H9 (cell line): ENCODE measurements at places on chromosomes 1 and 21. TPM values are rescaled to one million over a fixed set of nuclear protein-coding genes. Genes with fewer than 3 reads are reported as not detected.

Gene ST6GALNAC5
- total RNA-seq: 3.3 and 3.8 TPM in 2 replicates

Gene CNIH4
- total RNA-seq: 104 and 114 TPM in 2 replicates

Gene GIPC2
- 0.85 and 0.90 TPM in 2 replicates for total RNA-seq

Gene ATF3
- total RNA-seq: 11.3 and 14.7 TPM in 2 replicates

Gene TAGLN2
- 76.7 and 80.5 TPM in 2 replicates for total RNA-seq

- no peak overlapping the region for H3K4me3 ChIP-seq
- peaks cover 3% of the 10 kb centered on the region; the same call in 1 of the 2 replicates for H3K4me1 ChIP-seq
- H3K27ac ChIP-seq: no peak overlapping the region
- H3K27me3 ChIP-seq: no peaks in the 10 kb centered on the region
Measured at GRCh38 chr1:234258071-234258470, 115.2 kb upstream of the COA6 start.

DNA sequence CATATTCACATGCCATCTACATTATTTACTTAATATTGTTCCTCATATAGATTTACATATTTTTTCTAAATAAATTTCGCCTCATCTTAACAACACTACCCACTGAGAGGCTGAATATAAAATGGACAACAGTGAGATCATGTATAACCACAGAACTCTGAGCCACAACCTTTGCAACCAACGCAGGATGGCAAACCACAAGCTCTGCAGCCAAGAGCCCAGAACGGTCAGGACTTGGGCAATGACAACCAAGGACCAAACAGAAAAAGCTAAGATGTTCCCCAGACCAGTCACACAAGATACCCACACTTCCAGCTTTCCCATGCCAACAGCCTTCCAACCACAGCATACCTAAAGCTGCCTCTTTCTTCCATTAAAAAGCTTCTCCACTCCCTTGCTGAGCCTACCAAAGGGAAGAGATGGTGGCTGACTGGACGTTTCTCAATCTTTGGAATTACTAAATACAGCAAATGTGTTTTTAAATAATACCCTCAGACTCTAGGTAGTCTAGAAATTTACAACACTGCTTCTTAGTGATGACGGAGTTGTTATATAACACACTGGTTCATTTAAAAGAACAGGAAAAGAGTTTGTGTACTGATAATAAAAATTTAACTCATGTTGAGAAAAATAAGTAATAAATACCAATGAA lies 117.9 kb downstream of the AKT3 start:
- H3K27ac ChIP-seq: peak overlapping the region; percentile 90
- peaks cover 4% of the 10 kb centered on the region; the same call in 1 of the 2 replicates for H3K36me3 ChIP-seq
- DNase-seq: no peak
- H3K4me3 ChIP-seq: no peak overlapping the region
- H3K4me1 ChIP-seq: peaks cover 11% of the 10 kb centered on the region; the same call in 1 of the 2 replicates

DNA sequence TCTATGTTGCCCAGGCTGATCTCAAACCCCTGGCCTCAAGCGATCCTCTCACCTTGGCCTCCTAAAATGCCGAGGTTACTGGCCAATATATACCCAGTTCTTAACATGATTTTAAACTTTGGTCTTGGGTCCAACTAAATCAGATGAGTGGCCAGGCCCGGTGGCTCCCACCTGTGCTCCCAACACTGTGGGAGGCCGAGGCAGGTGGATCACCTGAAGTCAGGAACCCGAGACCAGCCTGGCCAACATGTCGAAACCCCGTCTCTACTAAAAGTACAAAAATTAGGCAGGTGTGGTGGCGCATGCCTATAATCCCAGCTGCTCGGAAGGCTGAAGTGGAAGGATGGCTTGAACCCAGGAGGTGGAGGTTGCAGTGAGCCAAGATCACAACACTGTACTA lies 29.6 kb downstream of the TOMM20 start:
- H3K4me3 ChIP-seq: no peak overlapping the region
- H3K27ac ChIP-seq: no peak overlapping the region
- H3K36me3 ChIP-seq: no peaks in the 10 kb centered on the region
- no peaks in the 10 kb centered on the region for H3K4me1 ChIP-seq
- no peaks in the 10 kb centered on the region for H3K27me3 ChIP-seq
- no peak for DNase-seq

DNA sequence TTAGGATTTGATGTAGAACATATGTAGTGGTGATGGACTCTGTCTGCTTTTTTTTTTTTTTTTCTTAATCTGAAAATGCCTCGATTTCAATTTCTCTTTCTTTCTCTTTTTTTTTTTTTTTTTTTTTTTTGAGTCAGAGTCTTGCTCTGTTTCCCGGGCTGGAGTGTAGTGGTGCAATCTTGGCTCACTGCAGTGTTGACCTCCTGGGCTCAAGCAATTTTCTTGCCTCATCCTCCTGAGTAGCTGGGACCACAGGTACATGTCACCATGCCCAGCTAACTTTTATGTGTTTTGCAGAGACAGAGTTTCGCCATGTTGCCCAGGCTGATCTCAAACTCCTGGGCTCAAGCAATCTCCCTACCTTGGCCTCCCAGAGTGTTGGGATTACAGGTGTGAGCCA lies 17.4 kb downstream of the MAST2 start:
- no peaks in the 10 kb centered on the region for H3K27me3 ChIP-seq
- no peak overlapping the region for H3K4me3 ChIP-seq
- H3K27ac ChIP-seq: no peak overlapping the region
- H3K36me3 ChIP-seq: peaks cover 25% of the 10 kb centered on the region

DNA sequence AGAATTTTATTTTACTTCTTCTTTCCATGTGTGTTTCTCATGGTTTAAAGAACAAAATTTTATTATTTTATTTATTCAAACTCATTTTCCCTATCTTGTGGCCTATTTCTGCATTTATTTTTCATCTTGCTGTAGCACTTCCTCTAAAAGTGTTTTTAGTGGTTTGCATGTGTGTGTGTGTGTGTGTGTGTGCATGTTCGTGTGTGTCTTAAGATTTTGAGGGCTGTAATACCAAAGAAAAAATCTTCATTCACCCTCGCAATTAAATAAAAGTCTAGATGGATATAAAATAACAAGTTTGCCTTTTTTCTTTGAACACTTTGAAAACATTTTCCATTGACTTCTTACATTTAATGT lies 24.6 kb upstream of the FCRL3 start:
- H3K27me3 ChIP-seq: no peaks in the 10 kb centered on the region
- H3K36me3 ChIP-seq: peaks cover 24% of the 10 kb centered on the region
- no peak overlapping the region for H3K4me3 ChIP-seq
- no peak for DNase-seq

DNA sequence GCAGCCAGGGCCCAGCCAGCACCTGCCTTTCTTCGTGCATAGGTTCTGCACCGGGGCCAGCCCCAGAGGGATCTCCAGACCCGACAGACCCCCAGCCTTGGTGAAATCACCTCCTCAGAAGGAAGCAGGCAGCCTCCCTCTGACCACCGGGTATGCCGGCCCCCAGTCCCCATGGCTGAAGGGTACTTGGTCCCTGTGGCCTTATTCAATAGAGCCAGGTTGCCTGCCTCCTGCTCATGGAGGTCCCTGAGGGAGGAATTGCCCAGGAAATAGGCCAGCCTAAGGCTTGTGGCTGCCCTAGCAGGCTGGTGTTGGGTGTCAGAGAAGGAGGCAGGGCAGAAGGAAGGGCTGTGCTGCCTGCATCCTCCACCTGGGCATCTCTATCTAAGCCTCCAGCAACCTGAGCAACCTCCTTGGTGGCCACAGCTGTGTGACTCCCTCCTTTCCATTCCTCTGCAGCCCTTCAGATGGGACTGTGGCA lies 338.2 kb upstream of the VAMP3 start:
- no peaks in the 10 kb centered on the region for H3K27me3 ChIP-seq
- DNase-seq: no peak
- no peaks in the 10 kb centered on the region for H3K4me1 ChIP-seq
- no peak overlapping the region for H3K4me3 ChIP-seq

GRCh38 chr1:208534599-208534897 lies 290.4 kb upstream of the PLXNA2 start:
- H3K4me3 ChIP-seq: no peak overlapping the region
- no peaks in the 10 kb centered on the region for H3K27me3 ChIP-seq
- H3K36me3 ChIP-seq: no peaks in the 10 kb centered on the region

- H3K4me3 ChIP-seq: no peak overlapping the region
- H3K27me3 ChIP-seq: no peaks in the 10 kb centered on the region
- DNase-seq: no peak
- H3K36me3 ChIP-seq: no peaks in the 10 kb centered on the region
- no peak overlapping the region for H3K27ac ChIP-seq
Measured at GRCh38 chr1:67937010-67937409, 103.7 kb upstream of the GNG12 start.

DNA sequence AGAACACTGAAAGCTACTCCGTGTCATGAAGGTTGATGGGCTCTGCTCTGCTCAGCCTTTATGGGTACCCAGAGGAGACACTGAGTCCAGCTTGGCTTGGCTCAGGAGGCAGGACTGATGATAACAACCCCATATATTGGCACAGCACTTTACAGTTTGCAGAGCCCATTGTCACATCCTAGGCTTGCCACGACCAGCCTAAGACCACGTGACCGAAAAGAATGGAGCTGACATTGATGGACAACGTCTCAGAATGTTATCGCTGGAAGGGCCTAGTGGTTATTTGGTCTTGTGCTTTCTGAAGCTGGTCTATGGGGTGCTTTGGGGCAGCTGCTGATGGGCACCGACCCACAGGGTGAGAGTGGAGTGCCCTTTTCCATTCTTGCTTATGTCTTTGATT lies 72.9 kb upstream of the RUNX3 start:
- no peaks in the 10 kb centered on the region for H3K27me3 ChIP-seq
- H3K27ac ChIP-seq: no peak overlapping the region
- no peaks in the 10 kb centered on the region for H3K36me3 ChIP-seq
- no peaks in the 10 kb centered on the region for H3K4me1 ChIP-seq
- no peak for DNase-seq

GRCh38 chr21:25717491-25718147 lies 17.1 kb downstream of the ATP5PF start:
- no peaks in the 10 kb centered on the region; the same call in none of the 3 replicates for H3K36me3 ChIP-seq
- H3K4me1 ChIP-seq: no peaks in the 10 kb centered on the region
- H3K4me3 ChIP-seq: no peak overlapping the region
- DNase-seq: no peak
